Naive thymus-derived CD8-positive, alpha-beta T cell (primary cell): ENCODE measurements at places on chromosomes 12 and 14.

GRCh38 chr12:109518820-109519665 lies 41.6 kb downstream of the UBE3B start:
- DNase-seq, result peak; percentile 30

- no peak for DNase-seq
Measured at GRCh38 chr12:110726708-110727369, 15.9 kb downstream of the PPP1CC start.

DNA sequence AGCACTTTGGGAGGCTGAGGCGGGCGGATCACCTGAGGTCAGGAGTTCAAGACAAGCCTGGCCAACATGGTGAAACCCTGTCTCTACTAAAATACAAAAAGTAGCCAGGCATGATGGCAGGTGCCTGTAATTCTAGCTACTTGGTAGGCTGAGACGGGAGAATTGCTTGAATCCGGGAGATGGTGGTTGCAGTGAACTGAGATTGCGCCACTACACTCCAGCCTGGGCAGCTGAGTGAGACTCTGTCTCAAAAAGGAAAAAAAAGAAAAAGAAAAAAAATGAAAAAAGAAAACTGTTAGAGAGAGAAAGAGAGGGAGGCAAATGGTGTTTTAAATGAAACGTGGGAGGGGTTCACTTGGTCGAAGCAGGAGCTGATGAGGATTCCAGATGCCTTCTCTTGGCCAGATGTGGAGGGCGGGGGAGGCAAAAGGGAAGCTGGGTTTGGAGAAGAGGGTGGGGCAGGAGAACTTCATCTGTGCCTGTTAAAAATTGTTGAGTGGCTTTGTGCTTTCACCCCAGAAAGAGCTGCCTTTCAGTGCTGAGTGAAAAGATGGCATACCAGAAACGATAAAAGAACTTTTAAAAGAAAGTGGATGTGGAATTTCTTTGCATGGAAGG lies 1.1 kb downstream of the EMP1 start:
- DNase-seq, result no peak

GRCh38 chr12:47534695-47535094 lies 171.1 kb downstream of the RPAP3 start:
- no peak for DNase-seq

DNA sequence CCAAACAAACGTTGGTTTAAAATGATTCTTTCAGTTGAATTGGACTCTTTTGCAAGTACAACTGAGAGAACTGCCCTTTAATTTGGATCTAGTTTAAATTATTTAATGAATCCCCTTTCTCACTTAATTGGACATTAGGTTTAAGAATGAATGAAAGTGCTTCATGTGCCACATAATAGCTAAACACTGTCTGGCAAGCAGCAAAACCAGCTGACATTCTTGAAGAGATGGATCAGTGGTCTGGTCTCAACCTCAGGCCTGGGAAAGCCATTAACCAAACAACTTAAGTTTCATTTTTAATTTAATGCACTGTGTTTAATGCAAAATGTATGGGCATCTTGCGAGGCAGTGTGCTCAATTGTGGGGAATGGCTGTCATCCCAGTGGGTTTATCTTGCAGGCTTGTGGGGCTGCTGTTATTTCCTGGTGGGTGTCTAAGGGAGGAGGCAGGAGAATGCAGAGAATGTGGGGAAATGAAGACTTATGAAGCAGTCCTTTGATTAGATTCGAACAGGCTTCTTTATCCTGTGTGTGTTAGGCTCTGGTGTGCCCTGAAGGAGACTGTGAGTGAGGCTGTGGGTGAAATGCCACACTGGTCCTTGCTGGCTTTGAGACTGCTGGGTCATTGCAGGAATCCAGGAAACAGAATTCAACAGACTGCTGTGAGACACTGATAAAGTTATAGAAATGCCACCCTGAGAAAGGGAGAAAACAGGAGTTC lies 144.1 kb upstream of the PELI2 start:
- DNase-seq, result no peak

- no peak for DNase-seq
Measured at GRCh38 chr12:27900920-27901879, 71.3 kb downstream of the PTHLH start.

GRCh38 chr14:50318031-50318626 lies 6.0 kb downstream of the DMAC2L start:
- no peak for DNase-seq

DNA sequence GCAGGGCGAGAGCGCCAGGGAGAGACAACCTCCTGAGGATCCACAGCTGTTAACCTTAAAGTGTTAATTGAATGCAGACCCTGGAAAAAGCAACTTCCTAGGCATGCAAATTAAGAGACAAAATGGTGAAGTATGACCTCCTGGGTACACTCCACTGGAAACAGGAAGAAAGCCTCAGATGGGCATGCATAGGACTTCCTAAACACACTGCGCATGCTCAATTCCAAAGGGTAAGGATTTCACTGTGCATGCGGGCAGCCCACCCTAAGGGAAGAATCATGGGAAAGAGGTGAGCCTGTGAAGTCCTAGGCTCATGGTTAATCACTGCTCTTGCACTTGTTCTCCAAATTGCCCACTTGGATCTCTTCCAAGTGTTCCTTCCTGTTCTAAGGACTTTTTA lies 80.5 kb upstream of the CAPRIN2 start:
- DNase-seq, result no peak
